ENCODE measurements at places on chromosomes 4 and X. TPM values are rescaled to one million over a fixed set of nuclear protein-coding genes. Genes with fewer than 3 reads are reported as not detected.

DNA sequence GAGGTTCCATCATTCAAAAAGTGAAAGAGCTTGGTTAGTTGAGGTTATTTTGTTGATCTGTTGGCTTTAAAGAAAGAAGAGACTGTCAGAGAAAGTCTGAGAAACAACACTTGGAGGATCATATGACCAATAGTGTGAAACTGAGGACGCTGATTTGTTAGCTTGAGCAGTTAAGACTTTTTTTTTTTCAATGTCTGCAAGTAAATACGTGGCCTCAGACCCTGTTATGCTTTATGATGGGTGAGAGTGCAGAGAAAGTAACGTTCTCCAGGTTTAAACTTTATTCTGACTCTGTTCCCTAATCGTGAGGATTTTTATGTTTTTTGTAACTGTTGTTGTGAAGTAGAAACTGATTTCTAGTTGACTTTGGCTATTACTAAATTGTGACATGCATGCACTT is 45.9 kb downstream of the GAB1 start:
- H3K27ac ChIP-seq: peak overlapping the region; percentile 55
- no peaks in the 10 kb centered on the region for H3K36me3 ChIP-seq
- peaks cover 23% of the 10 kb centered on the region for H3K4me1 ChIP-seq
- DNase-seq: no peak
- H3K4me3 ChIP-seq: peak overlapping the region; percentile 27

DNA sequence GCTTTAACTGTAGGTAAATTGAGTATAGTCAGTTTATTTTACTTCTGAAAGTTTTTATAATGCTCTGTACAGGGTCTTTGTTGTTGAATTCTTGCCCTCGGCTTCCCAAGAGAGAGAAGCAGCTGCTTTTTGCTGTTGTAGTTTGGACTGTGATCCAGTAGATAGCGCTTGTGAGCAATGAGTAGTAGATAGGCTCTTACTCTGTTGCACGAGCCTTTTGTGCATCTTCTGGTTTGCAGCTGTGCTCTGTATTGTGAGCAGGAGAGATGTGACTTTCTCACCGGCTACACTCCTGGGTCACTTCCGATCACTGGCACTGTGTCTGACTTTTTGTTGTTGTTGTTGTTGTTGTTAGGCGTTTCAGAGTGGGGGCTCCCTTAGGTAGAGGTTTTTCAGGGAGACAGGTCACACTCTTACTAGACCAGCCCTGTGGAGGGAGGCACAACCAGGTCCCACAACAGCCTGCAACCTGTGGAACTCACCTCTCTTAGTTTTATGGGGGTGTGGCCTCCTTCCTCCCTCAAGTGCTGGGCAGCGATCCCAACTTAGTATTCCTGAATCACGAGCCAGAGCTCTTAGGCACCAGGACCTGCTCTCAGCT is 822.1 kb upstream of the GALNTL6 start:
- H3K4me3 ChIP-seq: no peak overlapping the region
- peak; percentile 44 for DNase-seq
- no peaks in the 10 kb centered on the region for H3K4me1 ChIP-seq
- no peak overlapping the region for H3K27ac ChIP-seq
- H3K36me3 ChIP-seq: no peaks in the 10 kb centered on the region

DNA sequence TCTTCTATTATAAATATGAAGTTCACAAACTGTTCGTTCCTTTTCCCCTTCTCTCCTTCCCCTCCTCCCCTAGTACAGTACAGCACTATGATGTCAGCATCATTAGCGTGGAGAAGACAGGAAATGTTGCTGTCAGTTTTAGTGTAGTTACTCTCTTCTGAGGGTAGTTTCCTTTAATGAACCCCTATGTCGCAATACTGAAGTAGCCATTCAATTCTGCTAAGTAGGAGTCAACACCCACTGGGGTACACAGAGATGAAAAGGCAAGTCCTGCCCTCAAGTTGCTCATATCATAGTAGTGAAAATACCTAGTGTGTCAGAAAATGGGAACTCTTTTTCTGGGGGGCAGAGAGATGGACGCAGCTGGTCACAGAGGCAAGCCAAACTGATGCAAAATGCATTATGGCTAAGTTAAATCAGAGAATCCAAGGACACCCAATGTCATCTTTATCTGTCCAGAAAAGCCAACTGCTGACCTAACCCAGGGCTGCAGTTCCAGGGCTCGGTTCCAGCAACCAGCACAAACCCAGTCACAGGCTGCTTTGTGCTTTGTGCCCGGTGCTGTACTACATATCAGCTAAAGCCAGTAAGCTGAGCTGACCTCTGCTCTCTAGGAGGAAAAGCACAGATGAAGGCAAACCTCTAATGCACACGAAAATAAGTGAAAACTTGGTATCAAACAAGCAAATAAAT is 31.5 kb downstream of the GRIA3 start:
- no peak overlapping the region for H3K27ac ChIP-seq
- H3K4me3 ChIP-seq: no peak overlapping the region
- no peak for DNase-seq

DNA sequence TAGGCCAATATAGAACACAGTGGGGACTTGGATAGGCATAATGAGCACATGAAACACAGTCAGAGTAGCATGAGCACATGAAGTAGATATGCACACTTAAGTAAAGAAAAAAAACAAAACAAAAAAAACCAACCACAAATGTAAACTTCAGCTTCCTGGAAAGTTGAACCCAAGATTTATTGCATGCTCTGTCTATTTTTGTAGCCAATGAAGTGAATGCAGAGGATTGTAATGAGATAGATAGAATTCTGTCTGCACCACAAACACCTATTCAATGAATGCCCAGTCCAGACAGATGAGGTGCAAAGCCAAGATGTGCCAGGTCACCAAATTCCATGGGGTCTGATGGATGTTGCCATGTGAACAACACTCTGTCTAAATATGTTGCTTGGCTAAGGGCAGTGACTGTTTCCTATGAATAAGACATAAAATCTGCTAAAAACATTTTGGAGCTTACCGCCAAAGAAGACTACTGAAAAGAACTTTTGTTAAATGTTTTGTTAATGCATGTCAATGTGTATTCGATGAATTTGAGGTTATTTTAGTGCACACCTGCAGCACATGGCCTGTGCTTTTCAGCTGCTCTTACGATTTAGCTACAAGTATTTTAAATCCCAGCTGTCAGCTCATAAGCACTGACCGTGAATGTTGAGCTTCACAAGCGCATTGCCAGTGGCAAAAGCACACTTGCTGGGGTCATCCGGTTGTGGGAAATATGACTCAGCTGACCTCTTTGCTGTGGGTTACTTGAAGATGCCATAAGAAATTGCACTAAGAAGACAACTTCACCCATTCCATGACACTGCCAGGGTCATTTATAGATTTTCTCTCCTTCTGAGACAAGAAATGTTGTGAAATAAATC is 374.8 kb upstream of the GNPDA2 start:
- H3K27me3 ChIP-seq: no peaks in the 10 kb centered on the region
- H3K4me1 ChIP-seq: no peaks in the 10 kb centered on the region
- DNase-seq: no peak

- no peaks in the 10 kb centered on the region for H3K36me3 ChIP-seq
- H3K27ac ChIP-seq: no peak overlapping the region
- DNase-seq: no peak
- H3K4me1 ChIP-seq: no peaks in the 10 kb centered on the region
Observed at GRCh38 chr4:5478169-5478568, 230.2 kb downstream of the EVC2 start.

DNA sequence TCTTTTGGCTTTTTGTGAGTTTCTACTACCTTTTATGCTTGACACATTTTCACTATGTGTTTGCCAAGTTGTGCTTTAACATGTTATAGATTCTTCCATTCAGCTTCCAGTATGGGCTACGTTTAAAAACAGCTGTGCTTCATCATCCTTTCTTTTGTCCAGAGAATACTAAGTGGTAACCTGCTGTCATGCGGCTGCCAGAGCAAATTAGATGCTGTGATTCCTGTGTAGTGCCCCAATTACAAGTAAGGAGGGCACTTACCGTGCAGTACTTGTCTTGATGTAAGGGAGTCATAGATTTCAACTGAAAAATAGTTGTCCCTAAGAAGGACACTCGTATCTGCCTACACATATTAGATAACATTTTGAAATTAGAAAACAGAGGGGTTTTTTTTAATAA is 531.8 kb upstream of the GALNTL6 start:
- no peaks in the 10 kb centered on the region for H3K4me1 ChIP-seq
- H3K36me3 ChIP-seq: no peaks in the 10 kb centered on the region
- DNase-seq: no peak
- H3K27me3 ChIP-seq: no peaks in the 10 kb centered on the region
- no peak overlapping the region for H3K4me3 ChIP-seq

DNA sequence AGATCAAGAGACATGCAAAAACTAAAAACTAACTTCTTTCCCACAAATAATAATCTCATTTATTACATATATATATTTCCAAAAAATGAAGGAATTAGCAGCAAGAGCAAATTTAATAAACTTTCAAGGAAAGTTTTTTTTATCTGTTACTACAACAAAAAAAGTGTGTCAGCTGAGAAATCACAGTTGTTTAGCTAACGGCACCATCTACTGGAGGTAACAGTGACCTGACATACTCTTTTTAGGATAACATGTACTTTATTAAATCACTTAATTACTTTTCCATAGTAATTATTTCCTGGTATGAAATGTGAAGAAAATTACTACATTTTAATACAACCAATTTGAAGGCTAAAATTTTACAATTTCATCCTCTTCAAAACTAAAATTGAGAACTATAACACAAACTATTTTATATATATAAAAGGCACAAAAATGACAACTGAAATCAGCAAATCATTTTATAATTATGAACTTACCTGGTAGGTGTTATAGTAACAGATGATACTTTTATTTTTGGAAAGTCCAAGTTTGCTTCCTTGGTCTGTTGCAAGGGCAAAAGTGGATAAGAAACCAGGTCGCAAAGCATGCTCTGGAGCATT is 9.1 kb downstream of the LAMTOR3 start:
- peak; percentile 54 for DNase-seq
- H3K27me3 ChIP-seq: no peaks in the 10 kb centered on the region
- H3K4me1 ChIP-seq: peaks cover 13% of the 10 kb centered on the region
- peak overlapping the region; percentile 58 for H3K27ac ChIP-seq

Gene NAA11
- not detected for total RNA-seq

Gene GPM6B
- total RNA-seq: 0.98 TPM

Gene CTBP1
- 266 TPM for total RNA-seq

Gene LRIT3
- total RNA-seq: not detected

Gene UPF3B
- total RNA-seq: 4.7 TPM

Gene PRRG3
- not detected for total RNA-seq

Gene NAP1L2
- total RNA-seq: 8.6 TPM
